ENCODE measurements at places on chromosomes 4 and X. TPM values are rescaled to one million over a fixed set of nuclear protein-coding genes. Genes with fewer than 3 reads are reported as not detected.

POU3F4 gene
- not detected for total RNA-seq

- peak; percentile 22 for ATAC-seq
These were observed 232.5 kb downstream of the ARHGAP10 start for GRCh38 chr4:147964266-147964880.

- ATAC-seq: no peak
These were observed 67.7 kb downstream of the RWDD4 start for GRCh38 chr4:183591301-183591700.

NEUROG2 gene
- not detected for total RNA-seq

- peak; percentile 91 for ATAC-seq
These were observed 76.9 kb upstream of the SCOC start for GRCh38 chr4:140296335-140297220.

DNA sequence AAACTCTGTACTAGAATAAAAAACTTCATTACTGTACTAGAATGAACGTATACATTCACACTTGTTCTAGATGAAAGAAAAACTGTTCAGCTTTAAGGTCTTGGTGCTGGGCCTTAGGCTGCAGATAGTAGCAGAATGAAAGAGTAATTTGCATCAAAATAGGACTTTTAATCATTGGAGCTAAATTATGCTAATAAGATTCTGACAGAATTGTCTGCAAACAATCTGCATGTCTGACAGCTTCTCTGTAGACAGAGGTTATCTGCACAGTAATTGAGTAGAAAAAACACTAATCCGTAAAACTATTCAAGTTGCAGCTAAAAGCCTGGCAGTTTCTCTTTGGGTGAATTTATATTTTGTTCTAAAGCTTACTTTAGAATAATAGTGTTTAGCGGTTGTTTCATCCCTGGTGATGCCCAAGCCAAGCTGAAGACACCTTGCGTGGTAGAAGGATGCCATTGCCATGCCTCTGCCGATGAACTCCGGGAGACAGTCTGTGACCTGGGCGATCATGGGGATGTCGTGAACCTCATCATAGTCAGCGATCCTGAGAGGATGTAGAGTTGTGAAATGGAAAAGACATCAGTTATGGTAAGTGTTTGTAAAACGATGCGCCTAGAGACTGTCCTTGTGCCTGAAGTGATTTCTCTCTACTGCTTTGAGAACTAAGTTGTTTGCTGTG lies 25.3 kb downstream of the LRP2BP start:
- ATAC-seq: no peak

- no peak for ATAC-seq
These were observed 1.9 kb downstream of the USP38 start for GRCh38 chr4:143186649-143187048.

DNA sequence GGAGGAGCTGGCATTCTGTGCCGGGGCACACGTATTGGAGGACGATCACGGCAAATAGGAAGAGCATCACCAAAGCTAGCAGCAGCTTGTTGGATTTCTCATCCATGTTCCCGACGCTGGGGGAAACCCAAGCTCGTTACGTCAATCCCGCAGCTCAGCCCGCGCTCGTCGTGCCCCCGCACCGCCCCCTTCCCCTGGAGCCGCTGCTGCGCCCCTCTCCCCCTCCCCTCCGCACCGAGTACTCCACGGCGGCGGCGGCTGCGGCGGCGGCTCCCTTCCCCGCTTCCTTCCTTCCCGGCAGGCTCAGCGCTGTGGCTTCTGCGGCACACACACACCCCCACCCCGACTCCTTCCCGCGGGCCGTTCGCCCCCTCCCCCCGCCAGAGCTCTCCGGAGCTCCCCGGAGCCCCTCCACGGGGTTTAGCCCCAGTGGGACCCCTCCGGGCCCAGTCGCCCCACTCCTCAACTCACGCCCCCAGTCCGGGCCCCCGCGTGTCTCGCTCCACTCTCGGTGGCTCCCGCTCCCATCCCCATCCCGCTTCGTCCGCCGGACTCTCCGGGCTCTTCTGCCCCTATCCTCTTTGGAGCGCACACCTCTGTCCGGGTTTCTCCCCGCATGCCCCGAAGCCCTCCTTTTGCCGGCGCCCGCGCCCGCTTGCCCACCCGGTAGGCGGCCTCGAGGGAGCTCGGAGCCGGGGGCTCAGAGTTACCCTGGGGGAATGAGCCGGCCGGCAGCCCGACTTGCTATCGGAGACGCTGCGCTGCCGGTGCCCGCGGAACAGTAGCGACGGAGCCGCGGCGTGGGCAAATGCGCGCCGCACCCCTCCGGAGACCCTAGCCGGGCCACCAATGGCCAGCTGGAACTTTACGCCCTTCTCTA lies 978 bp downstream of the HS6ST2 start:
- ATAC-seq: no peak

GRCh38 chr4:127212701-127213100 lies 420.1 kb upstream of the INTU start:
- ATAC-seq: no peak

PLP1 gene
- 44.3 TPM for total RNA-seq

ANK2 gene
- 104 TPM for total RNA-seq

GRCh38 chr4:23388699-23389395 lies 501.0 kb downstream of the PPARGC1A start:
- ATAC-seq: no peak

DNA sequence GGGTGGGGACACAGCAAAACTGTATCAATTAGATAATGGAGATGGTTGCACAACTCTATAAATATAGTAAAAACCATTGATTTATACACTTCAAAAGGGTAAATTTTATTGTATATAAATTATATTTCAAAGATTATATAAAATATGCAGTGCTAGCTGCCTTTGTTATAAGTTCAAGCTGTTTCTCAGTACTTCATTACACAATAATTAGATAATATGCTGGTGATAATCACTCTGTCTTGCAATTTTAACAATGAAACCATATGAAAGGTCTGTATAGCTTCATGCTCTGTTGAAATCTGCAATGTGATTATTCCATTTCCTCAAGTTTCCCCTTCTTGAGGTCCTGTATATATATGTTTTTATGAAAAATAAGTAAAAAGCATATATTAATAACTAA lies 73.4 kb upstream of the PLS3 start:
- ATAC-seq: no peak
